NCI-H82 (cell line): ENCODE measurements at places on chromosomes 1 and 21.

GRCh38 chr1:53203466-53203865 lies 6.8 kb downstream of the CPT2 start:
- no peak for DNase-seq

DNA sequence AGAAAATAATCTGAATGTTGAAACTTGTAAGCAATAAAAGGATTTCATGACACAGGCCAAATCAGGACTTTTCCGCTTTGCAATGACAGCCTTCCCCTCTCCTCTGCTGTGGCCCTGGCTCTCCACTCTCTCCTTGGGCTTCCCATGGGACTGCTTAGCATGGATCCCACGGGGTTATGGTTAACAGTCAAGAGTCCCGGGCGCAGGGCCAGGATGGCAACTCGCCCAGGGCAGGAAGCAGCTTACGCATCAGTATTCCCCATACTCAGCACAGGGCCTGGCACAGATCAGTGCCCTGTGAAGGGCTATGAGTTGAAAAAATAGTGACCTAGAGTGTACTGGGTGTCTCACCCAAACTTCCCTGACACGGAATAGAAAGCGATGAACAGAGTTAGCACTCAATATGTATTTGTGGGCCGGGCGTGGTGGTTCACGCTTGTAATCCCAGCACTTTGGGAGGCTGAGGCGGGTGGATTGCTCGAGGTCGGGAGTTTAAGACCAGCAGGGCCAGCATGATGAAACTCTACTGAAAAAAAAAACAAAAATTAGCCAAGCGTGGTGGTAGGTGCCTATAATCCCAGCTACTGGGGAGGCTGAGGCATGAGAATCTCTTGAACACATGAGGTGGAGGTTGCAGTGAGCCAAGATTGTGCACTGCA lies 29.1 kb upstream of the GRHL3 start:
- peak; percentile 23 for DNase-seq

DNA sequence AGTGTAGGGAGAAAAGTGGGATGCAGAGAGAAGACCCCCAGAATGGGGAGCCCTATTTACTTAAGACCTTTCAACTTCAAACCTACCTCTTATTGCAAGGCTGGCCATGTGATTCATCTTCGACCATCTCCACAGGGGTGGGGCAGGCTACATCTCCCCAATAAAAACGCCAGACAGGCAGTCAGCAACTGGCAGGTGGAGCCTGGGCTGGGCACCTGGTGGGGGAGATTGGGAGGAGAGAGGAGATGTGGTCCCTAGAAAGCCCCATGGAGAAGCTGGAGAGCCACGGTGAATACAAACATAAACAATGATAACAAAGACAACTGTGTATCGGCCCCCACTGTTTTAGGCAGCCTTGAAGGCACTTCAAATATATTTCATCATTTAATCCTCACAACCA lies 336.7 kb upstream of the PROX1 start:
- no peak for DNase-seq

GRCh38 chr1:84192681-84193080 lies 48.6 kb downstream of the PRKACB start:
- DNase-seq, result no peak

- no peak for DNase-seq
These were observed 420.6 kb upstream of the DEPDC1 start for GRCh38 chr1:68917456-68917855.

GRCh38 chr21:40681164-40681859 lies 165.6 kb downstream of the DSCAM start:
- DNase-seq, result no peak

DNA sequence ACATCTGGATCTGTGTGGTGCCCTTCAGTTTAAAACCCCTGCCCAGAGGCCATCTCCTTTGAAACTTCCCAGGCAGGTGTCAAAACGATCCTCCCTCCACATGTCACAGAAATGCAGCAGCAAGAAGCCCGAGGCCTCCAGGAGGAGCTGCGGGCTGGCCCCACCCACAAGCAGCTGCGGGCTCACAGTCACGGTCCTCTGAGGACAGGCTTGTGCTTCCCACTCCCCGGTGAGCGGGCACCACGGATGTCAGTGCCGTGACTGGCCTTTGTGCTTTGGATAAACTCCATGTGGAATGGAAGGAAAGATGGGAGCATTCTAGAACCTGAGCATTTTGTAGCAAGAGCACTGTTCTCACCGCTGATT lies 65.8 kb downstream of the SIK1 start:
- DNase-seq, result peak; percentile 69

GRCh38 chr1:38139738-38140487 lies 93.3 kb upstream of the POU3F1 start:
- no peak for DNase-seq

DNA sequence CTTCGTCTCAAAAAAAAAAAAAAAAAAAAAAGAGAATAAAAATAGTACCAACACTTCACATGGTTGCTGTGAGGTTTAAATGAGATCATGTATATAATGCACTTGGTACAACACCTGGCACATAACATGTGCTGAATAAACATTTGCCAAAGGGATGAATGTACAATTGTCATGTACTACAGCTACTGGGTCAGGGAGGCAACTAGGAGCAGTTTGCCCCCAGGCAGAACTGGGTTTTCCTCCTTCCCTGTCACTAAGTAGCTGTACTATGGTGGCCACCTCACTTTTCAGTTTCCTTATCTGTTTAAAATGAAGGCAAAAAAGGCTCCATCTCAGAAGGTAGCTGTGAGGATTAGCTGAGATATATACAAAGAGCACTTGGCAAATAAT lies 11.5 kb downstream of the AK2 start:
- no peak for DNase-seq

DNA sequence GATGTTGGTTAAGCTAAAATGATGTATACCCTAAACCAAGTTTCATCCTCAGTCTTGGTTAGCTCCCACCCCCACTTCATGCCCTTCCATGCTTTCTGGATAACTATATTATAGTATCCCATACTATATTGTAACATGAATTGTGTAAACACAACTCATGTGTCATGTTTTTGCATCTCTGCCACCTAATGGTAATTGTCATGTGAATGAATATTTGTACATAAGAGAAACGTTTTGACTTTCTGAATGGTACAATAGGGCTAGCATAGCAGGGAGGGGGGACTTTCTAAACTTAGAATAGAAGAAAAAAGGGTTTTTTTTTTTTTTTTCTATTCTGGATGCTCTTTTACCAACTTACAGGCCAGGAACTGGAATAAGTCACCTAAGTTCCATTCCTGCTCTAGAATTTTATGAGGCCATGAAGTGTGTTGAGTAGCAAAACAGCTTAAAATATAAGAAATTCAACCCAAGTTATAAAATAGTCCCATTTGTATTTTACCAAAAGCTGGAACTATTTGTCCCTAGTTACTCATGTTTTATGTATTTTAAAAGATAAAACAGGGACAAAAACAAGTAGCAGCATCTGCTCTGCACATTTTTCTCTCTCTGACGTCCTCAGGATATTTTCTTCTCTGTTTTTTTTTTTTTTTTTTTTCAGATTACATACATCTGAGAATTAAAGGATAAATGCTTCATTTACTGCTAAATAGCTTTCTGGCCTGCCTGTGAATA lies 77.4 kb downstream of the HLX start:
- DNase-seq, result no peak

DNA sequence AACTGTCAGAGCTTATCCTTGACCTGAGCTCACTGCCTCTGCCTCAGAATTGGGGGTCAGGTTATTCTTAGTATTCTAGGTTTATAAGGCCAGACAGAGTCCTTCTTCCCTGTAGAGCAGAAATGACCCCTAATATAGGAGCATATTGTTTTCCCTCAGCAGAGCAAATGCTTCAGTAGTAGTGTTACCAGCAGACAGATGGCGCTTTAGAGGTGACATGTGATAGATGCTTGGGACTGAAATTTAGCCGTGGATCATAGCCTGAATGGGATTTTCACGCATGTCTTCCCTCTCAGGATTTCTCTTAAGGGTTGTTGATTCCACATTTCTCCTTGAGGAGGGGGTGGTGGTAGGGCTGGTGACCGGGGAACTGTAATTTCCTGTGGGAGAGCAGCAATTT lies 24.5 kb downstream of the ADARB1 start:
- DNase-seq, result peak; percentile 86

- peak; percentile 41 for DNase-seq
These were observed 72.1 kb downstream of the LMX1A start for GRCh38 chr1:165284454-165284853.

- DNase-seq, result no peak
These were observed 33.3 kb downstream of the LAMB3 start for GRCh38 chr1:209618756-209619420.

DNA sequence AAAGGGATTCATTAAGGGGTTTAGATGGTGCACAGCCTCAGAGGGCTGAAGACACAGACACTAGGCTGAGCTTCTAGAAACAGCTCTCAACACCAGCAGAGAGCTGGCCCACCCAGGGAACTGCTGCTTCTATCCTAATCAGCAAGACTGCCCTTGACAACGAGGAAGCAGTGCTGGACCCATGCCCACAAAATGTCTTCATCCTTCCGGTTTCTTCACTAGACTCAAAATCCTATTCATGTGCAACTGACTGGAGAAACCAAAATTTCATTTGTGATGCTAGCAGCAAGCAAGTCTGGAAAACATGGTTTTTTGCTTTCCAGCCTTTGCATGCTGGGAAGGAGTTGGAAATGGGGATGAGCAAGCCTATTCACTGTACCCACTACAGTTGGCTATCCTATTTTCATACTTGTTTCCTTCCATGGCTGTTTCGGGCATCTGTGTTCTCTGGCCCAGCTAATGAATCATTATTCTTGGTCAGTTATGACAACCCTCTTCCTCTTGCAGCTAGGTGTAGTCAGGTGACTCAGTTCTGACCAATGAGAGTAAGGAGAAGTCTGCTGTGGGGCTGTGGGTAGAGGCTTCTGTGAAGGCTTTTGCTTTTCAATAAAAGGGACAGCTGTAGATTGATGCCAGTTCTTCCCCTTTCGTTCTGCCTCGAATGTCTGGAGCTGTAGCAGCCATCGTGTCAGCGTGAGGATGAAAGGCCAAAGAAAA lies 14.6 kb upstream of the TMEM61 start:
- no peak for DNase-seq

DNA sequence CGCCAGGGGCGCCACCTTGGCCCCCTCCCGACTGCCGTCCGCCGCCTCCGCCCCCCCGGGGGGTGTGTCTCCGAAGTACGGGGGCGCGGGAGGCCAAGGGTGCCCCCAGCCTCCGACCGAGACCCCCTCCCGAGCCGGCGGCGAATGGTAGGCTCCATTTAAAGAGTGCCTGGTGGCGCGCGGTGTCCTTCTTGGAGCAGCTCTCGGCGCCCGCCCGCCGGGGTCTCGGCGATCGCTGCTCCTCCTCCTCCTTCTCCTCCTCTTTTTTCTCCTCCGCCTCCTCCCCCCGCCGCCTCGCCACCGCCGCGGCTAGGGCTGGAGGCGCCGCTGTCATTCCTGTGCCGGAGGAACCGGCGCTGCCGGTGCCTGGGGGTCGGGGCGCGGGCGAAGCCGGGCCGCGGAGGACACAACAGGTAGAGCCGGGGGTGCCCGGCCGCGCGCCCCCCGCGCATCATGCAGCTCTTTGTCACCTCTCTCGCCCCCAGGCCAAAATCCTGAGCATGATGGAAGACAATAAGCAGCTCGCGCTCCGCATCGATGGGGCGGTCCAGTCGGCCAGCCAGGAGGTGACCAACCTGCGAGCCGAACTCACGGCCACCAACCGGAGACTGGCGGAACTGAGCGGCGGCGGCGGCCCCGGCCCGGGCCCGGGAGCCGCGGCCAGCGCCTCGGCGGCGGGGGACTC lies at the start of gene KAZN:
TSS of gene KAZN (plus strand) at position 188 of the 685 bp plus-strand sequence.
- peak; percentile 19 for DNase-seq

DNA sequence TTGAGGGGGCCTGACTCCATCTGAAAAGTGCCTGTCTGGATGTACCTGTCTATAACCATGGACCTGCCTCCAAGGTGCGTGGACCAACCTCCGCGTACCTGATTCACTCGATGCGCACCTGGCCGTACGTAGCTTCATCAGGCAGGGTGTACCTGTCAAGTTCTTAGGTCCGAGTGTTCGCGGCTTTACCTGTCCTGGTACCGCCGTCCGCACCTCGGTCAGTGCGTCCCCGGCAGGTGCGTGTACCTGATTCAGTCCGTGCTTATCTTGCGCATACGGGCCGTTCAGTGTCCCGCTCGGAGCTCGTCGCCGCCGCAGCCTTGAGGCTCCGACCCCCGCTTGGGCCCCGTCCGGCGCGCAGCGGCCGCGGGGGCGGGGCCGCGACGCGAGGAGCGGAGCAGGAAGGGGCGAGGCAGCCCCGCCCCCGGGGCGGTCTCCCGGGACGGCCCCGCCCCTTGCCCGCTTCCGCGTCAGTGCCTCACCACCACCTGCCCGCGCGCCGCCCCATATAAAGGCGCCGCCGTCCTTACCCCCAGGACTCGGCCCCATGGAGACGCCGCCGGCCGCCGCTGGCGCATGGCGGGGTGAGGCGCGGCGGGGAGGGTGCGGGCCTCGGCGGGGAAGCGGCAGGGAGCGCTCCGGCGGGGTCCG lies at the start of gene ZC3H12A:
TSS of gene ZC3H12A (plus strand) at position 535 of the 651 bp plus-strand sequence. CDS start 917 bp downstream, outside the sequence.
- peak; percentile 94 for DNase-seq

GRCh38 chr1:160474392-160475242 lies 48.4 kb downstream of the SLAMF6 start:
- no peak for DNase-seq

DNA sequence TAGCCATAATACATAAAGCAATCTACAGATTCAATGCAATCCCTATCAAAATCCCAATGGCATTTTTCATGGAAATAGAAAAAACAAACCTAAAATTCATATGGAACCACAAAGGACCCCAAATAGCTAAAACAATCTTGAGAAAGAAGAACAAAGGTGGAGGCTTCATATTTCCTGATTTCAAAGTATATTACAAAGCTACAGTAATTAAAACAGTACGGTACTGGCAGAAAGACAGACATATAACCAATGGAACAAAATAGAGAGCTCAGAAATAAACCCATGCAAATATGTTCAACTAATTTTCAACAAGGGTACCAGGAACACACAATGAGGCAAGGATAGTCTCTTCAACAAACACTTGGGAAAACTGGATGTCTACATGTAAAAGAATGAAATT lies 87.0 kb downstream of the DENND1B start:
- no peak for DNase-seq

- no peak for DNase-seq
These were observed 142.6 kb downstream of the CLIC6 start for GRCh38 chr21:34811368-34811767.

DNA sequence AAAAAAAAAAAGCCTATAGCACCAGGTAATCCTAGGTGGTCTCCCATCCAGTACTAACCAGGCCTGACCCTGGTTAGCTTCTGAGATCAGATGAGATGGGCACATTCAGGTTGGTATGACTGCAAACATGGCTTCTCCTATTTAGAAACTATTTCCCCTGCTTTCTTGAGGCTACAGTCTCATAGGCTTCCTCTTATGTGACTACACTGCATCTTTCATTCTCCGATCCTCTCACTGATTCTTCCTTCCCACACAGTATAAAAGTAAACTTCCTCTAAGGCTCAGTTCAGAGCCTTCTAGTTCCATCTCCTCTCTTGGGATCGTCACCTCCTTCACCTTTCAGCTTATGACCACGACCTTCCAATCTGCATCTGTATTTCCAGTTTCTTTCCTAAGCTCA lies 30.4 kb upstream of the RNF2 start:
- DNase-seq, result no peak

- DNase-seq, result no peak
These were observed 248.0 kb downstream of the RHOU start for GRCh38 chr1:228983231-228983660.

GRCh38 chr1:153945795-153946621 lies 510 bp downstream of the DENND4B start:
- DNase-seq, result peak; percentile 79
